ENCODE measurements at places on chromosomes 5 and 9. TPM values are rescaled to one million over a fixed set of nuclear protein-coding genes. Genes with fewer than 3 reads are reported as not detected.

Gene POMT1
- 26.2 TPM for total RNA-seq

Gene FAM163B
- total RNA-seq = not detected

Gene TMEM215
- total RNA-seq = not detected

Gene INSL6
- total RNA-seq = not detected

Gene AFAP1L1
- total RNA-seq = 8.3 TPM

Gene TIMD4
- total RNA-seq = not detected

Gene HAVCR1
- total RNA-seq = not detected

Gene TSSK1B
- 0.11 TPM for total RNA-seq

Gene GNPDA1
- total RNA-seq = 80.7 TPM

Gene CCDC180
- total RNA-seq = 4.5 TPM

Gene LCN1
- total RNA-seq = not detected

Gene PLAC8L1
- total RNA-seq = not detected

Gene CDC25C
- total RNA-seq = 22.4 TPM
